ENCODE measurements at places on chromosomes 7 and 10.

DNA sequence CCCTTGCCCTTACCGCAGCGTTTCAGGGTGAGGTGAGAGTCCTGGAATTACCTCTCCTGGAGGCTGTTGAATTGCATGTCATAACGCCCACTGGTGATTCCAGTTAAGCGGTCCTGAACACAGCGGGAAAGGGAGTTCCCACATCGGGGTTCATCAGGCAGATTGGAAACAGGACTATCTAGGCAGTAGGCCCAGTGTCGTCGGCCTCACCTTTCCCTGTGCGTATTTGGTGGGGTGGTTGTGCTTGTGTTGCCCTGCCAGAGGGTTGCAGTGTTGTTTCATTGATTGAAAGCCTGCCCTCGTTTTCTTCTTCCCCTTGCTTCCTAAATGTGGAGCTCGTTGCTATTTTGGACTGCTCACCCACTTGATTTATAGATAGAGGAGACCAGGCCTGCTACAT, 10.6 kb upstream of the SUN1 start:
- DNase-seq = no peak

- no peak for DNase-seq
Observed at GRCh38 chr7:66837007-66837406, 84.0 kb upstream of the TMEM248 start.

DNA sequence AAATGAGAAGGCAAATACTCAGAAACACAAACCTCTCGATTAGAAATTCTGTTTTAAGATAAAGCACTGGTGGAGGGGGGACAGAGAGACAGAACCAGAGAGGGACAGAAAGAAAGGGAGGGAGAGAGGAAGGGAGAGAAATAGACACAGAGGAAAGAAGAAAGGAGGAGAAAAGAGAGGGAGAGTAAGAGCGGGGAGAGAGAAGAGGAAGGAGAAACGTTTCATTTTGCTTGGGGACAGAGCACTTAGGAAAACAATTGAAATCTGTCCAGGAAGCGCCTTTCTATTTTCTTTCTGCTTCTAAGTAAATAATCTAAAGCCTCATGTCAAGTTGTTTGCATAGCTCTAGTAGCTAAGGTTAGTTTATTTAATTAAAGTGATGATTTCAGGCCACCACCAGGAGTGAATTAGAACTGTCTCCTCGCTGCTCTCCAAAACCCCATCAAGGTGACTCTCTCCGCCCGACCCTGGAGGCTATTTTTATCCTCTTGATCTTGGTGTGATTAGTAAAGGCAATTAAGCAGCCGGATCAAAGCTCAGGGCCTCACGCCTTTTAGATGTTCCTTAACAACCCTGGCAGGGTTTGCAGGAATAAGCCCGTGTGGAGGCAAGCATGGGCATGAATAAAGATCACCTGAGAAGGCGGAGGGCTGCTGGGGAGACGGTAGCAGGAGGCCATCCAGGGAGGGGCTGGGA, 73.4 kb upstream of the INSIG1 start:
- no peak for DNase-seq

DNA sequence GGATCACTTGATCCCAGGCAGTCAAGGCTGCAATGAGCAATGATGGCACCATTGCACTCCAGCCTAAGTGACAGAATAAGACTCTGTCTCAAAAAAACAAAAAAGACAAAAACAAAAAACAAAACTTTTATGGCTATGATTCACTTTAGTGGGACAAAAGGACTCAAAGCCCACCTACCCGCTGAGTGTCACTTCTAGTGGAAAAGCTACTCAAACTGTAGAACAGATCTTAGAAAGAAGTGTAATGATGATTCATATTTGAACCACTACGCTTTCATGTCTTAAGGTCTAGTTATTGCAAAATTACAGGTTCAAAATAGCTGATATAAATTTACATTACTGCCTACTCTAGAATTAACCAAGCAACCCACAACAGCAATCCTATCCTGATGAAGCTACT, 47.1 kb upstream of the OTUD1 start:
- no peak for DNase-seq

DNA sequence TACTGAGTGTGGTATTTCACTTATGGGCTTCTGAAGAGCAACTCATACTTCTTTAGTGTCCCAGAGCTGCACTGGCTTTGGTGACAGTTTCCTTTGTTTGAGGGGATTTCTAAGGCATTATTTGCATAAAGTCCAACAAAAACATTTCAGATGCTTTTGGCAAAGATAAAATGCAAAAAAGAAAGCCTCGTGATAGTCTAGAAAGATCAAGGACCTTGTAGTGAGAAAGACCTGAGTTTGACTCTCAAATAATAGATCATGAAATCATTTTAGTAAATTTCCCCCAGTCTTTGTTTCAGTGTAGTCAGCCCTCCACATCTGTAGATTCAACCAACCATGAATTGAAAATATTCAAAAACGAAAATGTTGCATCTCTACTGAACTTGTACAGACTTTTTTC, 107.4 kb downstream of the EEPD1 start:
- no peak for DNase-seq

DNA sequence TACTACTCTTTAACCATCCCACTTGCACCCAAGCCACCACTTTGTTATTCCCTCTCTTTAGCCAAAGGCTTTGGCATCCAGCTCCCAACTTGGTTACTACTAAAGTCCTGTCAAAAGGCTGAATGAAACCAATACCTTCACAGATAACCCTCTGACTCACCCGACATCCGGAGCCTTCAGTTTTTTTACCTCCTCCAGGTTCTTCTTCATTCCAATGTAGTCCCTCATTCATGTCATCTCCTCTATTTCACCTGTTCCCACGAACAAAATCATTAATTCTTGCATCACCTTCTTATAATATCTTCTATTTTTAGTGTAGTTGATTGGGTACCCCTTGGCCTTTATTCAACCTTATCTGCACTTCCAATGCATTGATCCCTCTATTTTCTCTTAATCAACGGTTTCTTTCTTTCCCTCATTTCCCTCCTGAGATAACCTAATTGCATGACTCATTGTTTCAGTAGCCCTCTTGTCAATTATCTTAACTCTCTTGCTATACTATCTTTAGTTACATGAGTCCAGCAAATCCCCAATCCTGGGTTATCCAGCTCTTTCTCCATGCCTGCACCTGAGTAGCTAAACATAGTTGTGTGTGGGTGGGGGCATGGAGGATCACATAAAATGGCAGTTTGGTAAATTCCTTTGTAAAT, 87.2 kb upstream of the COL1A2 start:
- no peak for DNase-seq

- no peak for DNase-seq
Observed at GRCh38 chr7:64951250-64951848, 39.5 kb downstream of the ZNF117 start.

DNA sequence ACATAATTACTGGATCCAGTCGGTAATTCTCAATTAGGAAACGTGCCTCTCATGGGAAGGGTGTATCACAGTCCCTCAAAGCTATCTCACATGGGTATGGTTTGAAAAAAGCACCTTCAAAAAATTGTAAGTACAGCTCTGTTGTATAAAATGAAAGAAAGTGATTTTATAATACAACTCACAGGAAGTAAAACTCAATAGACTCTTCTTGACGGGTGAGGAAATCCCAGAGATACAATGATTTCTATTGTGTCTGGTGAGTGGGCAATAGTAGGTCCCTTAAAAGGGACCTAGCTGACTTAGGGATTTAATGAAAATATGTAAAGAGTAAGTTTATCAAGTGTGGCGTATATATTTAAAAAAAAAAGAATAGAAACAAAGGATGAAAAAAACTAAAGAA, 27.0 kb downstream of the TASOR2 start:
- DNase-seq = no peak

DNA sequence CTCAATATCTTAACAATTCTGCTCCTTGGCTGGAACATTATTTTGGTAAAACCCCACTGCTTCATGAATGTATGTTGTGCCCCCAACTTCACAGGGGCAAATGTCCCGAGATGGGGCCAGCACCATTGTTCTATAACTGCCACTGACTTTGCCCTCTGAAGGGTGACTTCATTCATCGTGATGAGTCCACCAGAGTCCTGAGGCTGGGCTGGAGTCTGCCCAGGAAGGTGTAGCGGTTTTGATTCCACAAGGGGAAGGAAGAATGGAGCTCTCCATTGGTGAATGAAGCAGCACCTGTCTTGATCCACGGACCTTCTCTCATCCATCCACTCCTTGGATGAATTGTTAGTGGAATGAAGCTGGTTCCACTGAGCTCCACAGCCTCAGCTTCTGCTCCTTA, 18.4 kb downstream of the AKR1B1 start:
- no peak for DNase-seq

- DNase-seq = no peak
Observed at GRCh38 chr10:22715290-22715625, 880 bp upstream of the PIP4K2A start.

GRCh38 chr10:43160921-43161255, 22.6 kb downstream of the CSGALNACT2 start:
- no peak for DNase-seq

DNA sequence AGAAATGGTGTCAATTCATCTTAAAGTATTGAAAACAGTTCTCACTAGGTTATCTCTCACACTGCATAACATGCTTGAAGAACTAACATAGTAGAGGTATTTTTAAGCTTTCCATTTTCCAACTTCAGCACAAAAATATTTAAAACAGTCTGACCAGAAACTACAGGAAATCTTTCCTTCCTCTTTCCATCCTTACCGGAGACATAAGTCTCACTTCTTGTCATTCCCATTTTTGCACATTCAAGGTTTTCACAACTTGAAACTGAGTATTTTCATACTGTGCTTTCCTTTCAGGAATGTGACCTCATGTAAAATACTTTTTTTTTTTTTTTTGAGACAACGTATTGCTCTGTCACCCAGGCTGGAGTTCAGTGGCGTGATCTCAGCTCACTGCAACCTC, 45.2 kb downstream of the ARHGAP12 start:
- DNase-seq = no peak

DNA sequence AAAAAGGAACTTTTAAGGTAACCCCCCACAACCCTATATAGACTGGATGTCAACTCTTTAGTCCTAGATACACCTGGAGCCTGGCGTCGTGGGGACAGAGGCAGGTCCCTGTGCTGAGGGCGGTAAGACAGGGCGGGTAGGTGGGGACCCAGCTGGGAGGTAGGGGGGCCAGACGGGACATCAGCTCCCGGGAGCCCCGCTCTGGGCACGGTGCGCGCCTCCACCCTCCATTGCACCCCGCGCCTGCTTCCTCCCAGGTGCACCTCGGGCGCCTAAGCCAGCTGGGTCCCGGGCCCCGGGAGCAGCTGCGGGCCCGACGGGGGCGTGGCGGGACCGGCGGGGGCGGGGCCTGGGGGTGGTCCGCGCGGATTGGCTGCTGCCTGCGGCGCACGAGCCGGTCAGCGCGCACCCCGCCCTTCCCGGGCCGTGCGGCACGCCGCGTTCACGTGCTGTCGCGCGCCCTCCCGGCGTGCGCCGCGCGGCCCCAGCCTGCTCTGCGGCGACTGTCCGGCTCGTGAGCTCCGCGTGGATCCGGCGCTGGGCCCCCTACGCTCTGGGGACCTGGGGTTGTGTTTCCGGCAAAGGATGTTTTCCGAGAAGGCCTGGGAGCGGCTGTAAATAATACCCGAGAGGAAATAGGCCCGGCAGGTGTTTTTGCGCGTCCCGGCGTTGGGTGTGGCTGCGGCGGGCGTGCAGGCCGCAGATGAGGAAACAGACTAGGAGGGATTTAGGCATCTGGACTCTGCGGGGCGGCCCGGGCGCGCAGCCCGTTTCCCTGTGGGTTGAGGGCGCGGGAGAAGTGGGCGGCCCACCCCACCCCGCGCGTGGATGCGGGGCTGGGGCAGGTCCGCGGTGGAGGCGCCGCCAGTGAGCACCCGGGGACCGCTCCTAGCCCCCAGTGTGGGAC, 39.1 kb upstream of the PFKFB3 start:
- DNase-seq = peak; percentile 90

GRCh38 chr7:142094861-142095260, 16.7 kb upstream of the MGAM2 start:
- no peak for DNase-seq

DNA sequence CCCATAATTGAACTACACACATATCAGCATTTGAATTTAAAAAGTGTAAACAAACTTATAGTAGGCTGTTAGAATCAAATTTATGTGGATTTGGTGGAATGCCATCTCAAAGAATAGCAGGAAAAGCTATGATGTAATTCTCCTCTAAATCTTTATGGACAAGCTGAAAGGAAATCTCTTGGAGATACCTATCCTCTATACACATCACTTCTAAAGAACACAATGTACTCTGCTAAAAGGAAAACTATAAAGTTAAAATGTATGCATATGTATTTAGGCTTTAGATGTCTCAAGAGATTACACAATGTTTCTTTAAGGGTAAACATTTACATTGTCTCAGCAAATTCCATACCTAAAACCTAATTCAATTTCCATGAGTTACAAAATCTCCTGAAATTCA, 323.3 kb downstream of the CRPPA start:
- no peak for DNase-seq

GRCh38 chr10:21280037-21280436, 245.4 kb downstream of the SKIDA1 start:
- no peak for DNase-seq

GRCh38 chr7:93843260-93843659, 47.3 kb downstream of the TFPI2 start:
- DNase-seq = no peak

DNA sequence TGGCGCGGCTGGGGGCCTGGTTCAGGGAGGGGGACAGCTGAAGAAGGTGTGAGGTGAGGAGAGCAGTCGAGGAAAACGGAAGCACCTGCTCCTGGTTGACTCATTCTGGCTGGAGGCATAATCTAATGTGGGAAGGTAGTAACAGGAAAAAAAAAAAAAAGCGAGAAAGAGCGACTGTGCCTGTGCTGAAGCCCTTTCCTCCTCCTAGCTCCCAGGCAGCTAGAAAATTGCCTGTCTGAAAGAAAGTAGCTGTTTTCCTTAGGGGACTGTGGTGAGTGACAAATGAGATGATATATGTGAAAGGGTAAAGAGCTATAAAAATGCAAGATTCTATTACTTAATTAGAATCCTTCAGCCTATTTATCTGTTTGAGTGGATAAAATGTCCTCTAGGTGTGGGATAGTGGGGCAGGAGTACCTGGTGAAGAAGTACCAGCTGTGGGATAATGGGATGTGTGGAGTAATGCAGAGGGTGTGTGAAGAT, 4.9 kb upstream of the MEST start:
- DNase-seq = no peak

DNA sequence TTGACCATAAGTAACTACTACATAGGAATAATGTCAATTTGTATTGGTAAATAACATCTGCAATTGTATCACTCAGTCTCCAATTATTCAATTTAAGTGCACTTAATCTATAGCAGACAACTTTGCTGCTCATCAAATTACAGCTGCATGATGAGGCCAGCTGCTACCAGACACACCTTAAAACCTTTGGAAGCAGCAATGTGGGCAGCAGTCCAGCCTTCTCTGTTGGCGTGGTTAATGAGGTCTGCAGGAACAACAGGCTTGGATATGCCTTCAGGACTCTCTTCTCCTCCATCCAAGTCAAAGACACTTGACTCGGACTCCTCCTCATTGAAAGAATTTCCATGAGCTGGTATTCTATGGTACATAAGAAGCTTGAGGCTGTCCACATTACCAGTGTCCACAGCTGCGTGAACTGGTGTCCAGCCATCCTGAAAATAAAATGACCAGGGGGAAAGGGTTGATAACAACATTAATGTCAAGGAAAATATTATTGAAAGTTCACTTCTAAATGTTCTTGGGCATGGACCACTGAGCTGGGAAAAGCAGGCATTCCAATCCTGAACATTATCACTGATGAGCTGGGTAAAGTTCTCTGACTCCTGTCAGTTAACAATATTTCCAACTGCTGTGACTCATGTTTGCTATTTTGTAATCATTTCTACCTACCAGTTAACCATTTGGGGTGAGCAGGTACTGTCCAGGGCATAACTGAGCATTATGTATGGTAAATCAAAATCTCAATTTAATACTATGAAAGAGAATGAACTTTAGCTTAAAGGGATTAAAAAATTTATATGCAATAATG, 95.7 kb downstream of the CTTNBP2 start:
- DNase-seq = no peak
